ENCODE measurements at places on chromosomes 5 and 9. TPM values are rescaled to one million over a fixed set of nuclear protein-coding genes. Genes with fewer than 3 reads are reported as not detected.

The GPX3 gene
- 0.96 TPM for total RNA-seq

- DNase-seq = no peak
- peaks cover 2% of the 10 kb centered on the region for H3K36me3 ChIP-seq
- H3K4me1 ChIP-seq = no peaks in the 10 kb centered on the region
- no peak overlapping the region for H3K4me3 ChIP-seq
- no peak overlapping the region for H3K27ac ChIP-seq
These were observed 69.9 kb downstream of the STK10 start for GRCh38 chr5:172117977-172118701.

- no peak for DNase-seq
- H3K27ac ChIP-seq = no peak overlapping the region
- H3K4me3 ChIP-seq = no peak overlapping the region
These were observed 185.8 kb downstream of the CDK5RAP2 start for GRCh38 chr9:120394058-120394669.

The DENND1A gene
- 33.0 TPM for total RNA-seq

The IL17B gene
- 0.81 TPM for total RNA-seq

GRCh38 chr5:149277801-149278200, 6.1 kb downstream of the AFAP1L1 start:
- H3K27me3 ChIP-seq = no peaks in the 10 kb centered on the region
- no peaks in the 10 kb centered on the region for H3K4me1 ChIP-seq
- no peak overlapping the region for H3K27ac ChIP-seq
- no peak overlapping the region for H3K4me3 ChIP-seq

GRCh38 chr5:100731768-100732167, 171.3 kb downstream of the ST8SIA4 start:
- no peak overlapping the region for H3K4me3 ChIP-seq
- DNase-seq = no peak
- no peak overlapping the region for H3K27ac ChIP-seq
- H3K4me1 ChIP-seq = no peaks in the 10 kb centered on the region

The FOXD4 gene
- 2.8 TPM for total RNA-seq

DNA sequence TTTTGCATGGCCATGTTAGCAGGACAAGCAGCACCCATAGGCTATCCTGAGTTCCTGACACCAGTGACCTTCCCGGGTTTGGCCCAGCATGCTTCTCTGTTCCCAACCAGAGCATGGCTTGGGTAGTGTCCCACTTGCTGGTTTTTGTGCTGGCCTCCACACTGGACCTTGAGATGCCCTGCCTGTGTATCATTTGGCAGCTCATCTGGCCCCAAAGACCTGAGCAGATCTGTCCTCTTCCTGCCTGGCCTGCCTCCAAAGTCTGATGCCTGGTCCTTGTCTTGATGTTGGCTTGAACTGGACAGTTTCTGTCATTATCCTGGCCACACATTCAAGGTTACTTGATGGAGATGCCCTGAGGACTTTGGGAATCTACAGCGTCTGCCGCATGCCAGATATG, 590.7 kb upstream of the KLF4 start:
- no peaks in the 10 kb centered on the region for H3K36me3 ChIP-seq
- H3K27me3 ChIP-seq = no peaks in the 10 kb centered on the region
- H3K4me3 ChIP-seq = no peak overlapping the region
- H3K27ac ChIP-seq = no peak overlapping the region

- H3K4me3 ChIP-seq = no peak overlapping the region
- H3K4me1 ChIP-seq = no peaks in the 10 kb centered on the region
- H3K27ac ChIP-seq = no peak overlapping the region
- no peaks in the 10 kb centered on the region for H3K36me3 ChIP-seq
- DNase-seq = no peak
These were observed 77.0 kb upstream of the LRRTM2 start for GRCh38 chr5:138951986-138952735.

The ZFP37 gene
- total RNA-seq = 1.8 TPM

The KCTD16 gene
- total RNA-seq = 0.64 TPM

- no peak for DNase-seq
- no peak overlapping the region for H3K27ac ChIP-seq
- H3K4me1 ChIP-seq = no peaks in the 10 kb centered on the region
- H3K27me3 ChIP-seq = no peaks in the 10 kb centered on the region
- H3K36me3 ChIP-seq = no peaks in the 10 kb centered on the region
- H3K4me3 ChIP-seq = no peak overlapping the region
These were observed 50.3 kb downstream of the COL5A1 start for GRCh38 chr9:134691695-134692572.

GRCh38 chr9:93298498-93299417, 114.8 kb downstream of the WNK2 start:
- no peaks in the 10 kb centered on the region for H3K27me3 ChIP-seq
- no peaks in the 10 kb centered on the region for H3K36me3 ChIP-seq

The ANKRD18B gene
- 3.9 TPM for total RNA-seq

- peak overlapping the region; percentile 84 for H3K4me3 ChIP-seq
- no peaks in the 10 kb centered on the region for H3K27me3 ChIP-seq
- peak overlapping the region; percentile 63 for H3K27ac ChIP-seq
- peaks cover 77% of the 10 kb centered on the region for H3K4me1 ChIP-seq
- H3K36me3 ChIP-seq = no peaks in the 10 kb centered on the region
These were observed 603 bp downstream of the DENND1A start for GRCh38 chr9:123929177-123929869.

DNA sequence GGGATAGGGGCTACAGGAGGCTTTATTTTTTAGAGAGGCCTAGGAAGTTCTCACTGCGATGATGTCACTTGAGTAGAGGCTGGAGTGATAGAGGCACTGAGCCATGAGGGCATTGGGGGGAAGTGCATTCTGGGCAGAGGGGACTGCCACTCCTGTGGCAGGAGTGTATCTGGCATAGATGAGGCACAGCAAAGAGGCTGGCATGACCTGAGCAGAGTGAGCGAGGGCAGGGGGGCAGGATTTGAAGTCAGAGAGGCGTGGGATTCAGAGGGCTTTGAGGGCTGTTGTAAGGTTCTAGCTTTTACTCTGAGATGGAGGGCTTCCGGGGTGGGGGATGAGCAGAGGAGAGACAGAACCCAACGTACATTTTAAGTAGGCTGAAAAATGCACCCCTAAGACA, 91.9 kb upstream of the SH3PXD2B start:
- H3K4me3 ChIP-seq = no peak overlapping the region
- H3K27ac ChIP-seq = no peak overlapping the region
- peaks cover 6% of the 10 kb centered on the region for H3K27me3 ChIP-seq
- no peaks in the 10 kb centered on the region for H3K36me3 ChIP-seq
- no peak for DNase-seq

The MTAP gene
- 326 TPM for total RNA-seq

DNA sequence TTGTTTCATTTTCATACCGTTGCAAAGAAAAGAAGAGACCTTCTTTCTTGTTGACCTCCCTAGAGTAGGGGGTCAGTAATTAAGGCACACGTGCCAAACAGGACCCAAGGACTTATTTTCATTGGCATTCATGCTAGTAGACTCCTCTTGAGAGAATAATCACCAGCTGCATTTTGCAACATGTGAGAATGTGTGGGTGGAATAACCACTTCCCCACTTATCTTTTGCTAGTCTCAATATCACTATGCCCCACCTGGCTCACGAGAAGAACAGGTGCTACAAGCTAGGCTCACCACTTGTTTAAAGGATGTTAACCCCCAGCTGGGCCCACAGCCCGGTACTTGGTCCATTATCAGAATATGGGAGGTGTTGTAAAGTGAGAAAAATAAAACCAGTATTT, 460.7 kb upstream of the MEF2C start:
- H3K36me3 ChIP-seq = no peaks in the 10 kb centered on the region
- no peaks in the 10 kb centered on the region for H3K4me1 ChIP-seq
- H3K4me3 ChIP-seq = no peak overlapping the region
- no peaks in the 10 kb centered on the region for H3K27me3 ChIP-seq

The FBLL1 gene
- 0.15 TPM for total RNA-seq

GRCh38 chr5:146283344-146283761, 55.3 kb upstream of the POU4F3 start:
- H3K27me3 ChIP-seq = no peaks in the 10 kb centered on the region
- DNase-seq = peak; percentile 86
- H3K4me3 ChIP-seq = peak overlapping the region; percentile 43
- peaks cover 63% of the 10 kb centered on the region for H3K4me1 ChIP-seq

The RXRA gene
- total RNA-seq = 43.9 TPM

DNA sequence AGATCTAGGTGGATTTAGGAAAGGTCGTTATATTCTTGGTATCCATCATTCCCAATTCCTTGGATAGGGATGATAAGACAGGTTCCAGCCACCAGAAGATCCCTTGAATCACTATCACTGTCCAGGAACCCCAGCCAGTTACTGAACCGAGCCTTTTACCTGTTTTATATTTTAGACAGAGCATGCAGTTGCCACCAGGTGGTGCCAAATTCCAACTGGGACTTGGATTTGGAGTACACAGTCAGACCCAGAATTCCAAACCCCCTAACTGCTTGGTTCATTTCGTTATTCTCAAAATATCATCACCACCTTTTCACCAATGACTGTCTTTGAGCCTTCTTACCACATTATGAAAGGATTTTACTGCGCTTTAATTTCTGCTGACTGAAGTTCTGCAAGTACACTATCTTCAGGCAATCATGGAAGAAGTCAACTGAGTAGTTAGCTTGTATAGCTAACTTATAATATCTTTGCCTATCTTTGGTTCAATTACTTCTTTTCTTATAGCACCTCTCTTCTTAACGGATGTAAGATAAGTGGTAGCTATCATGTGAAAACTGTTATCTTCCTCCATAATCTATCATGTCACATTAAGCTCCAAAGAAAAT, 191.8 kb downstream of the PRR16 start:
- no peak overlapping the region for H3K4me3 ChIP-seq
- no peaks in the 10 kb centered on the region for H3K4me1 ChIP-seq
- peak; percentile 40 for DNase-seq
- H3K27ac ChIP-seq = no peak overlapping the region

DNA sequence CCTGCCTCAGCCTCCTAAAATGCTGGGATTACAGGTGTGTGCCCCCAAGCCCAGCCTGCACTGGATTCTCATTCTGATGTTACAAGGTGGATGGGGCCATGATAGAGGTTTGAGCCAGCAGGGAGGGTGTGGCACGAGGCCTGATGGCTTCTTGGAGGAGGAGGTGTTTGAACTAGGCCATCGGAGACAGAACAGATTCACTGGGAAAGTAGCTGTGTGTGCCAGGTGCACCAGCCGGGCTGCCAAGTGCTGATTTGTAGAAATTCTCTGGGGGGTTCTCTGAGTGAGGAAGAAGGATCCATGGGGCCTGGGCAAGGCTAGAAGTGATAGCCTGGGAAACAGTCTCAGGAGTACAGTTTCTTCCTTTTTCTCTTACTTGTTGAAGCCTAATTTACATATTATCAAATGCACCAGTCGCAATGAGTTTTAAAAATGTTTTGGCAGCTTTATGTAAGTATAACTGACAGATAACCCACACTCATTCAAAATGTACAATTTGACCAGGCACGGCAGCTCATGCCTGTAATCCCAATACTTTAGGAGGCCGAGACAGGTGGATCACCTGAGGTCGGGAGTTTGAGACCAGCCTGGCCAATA, 31.1 kb upstream of the STXBP1 start:
- H3K4me1 ChIP-seq = peaks cover 27% of the 10 kb centered on the region
- H3K4me3 ChIP-seq = no peak overlapping the region
- no peaks in the 10 kb centered on the region for H3K36me3 ChIP-seq

The PCDHGA12 gene
- total RNA-seq = 0.17 TPM

The MUSK gene
- not detected for total RNA-seq

GRCh38 chr5:179755022-179755421, 22.4 kb downstream of the MAML1 start:
- H3K4me3 ChIP-seq = no peak overlapping the region
- no peaks in the 10 kb centered on the region for H3K36me3 ChIP-seq
- no peak overlapping the region for H3K27ac ChIP-seq
- DNase-seq = no peak
- H3K4me1 ChIP-seq = no peaks in the 10 kb centered on the region

DNA sequence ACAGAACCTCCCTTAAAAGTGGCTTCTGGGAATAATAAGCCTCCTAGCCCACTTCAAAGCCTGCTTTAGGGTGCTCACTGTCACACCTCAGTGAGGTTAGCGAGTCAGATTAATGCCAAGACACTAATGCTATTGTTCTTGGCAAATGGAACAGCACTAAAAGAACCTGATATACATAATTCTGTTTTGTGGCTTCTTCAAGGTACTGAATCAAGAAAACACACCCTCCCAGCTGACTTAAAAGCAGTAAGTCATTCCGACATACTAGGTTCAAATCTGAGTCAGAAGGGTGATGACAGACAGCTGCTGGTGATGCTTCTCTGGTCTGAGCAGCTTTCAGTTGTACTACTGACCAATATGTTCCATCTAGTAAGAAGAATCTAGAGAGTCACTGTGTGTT, 121.6 kb downstream of the OXCT1 start:
- H3K4me1 ChIP-seq = peaks cover 4% of the 10 kb centered on the region
- peak; percentile 41 for DNase-seq
- no peak overlapping the region for H3K27ac ChIP-seq
- no peaks in the 10 kb centered on the region for H3K27me3 ChIP-seq
- no peak overlapping the region for H3K4me3 ChIP-seq

- no peak overlapping the region for H3K27ac ChIP-seq
- H3K36me3 ChIP-seq = no peaks in the 10 kb centered on the region
- H3K27me3 ChIP-seq = no peaks in the 10 kb centered on the region
- no peaks in the 10 kb centered on the region for H3K4me1 ChIP-seq
- DNase-seq = no peak
- H3K4me3 ChIP-seq = no peak overlapping the region
These were observed 88.1 kb upstream of the TLE1 start for GRCh38 chr9:81777482-81777881.

- no peaks in the 10 kb centered on the region for H3K36me3 ChIP-seq
- no peak overlapping the region for H3K4me3 ChIP-seq
- H3K4me1 ChIP-seq = peaks cover 11% of the 10 kb centered on the region
- H3K27me3 ChIP-seq = no peaks in the 10 kb centered on the region
- DNase-seq = no peak
These were observed 9.8 kb upstream of the TLX3 start for GRCh38 chr5:171299228-171299627.

The CDKN2A gene
- 89.7 TPM for total RNA-seq

All from HCT116 (cell line).